ENCODE measurements at places on chromosomes 11 and 22.

- no peak for DNase-seq
Measured at GRCh38 chr11:57785072-57785471, 23.5 kb downstream of the CTNND1 start.

- no peak for DNase-seq
Measured at GRCh38 chr11:40241524-40242051, 1217.9 kb downstream of the LRRC4C start.

DNA sequence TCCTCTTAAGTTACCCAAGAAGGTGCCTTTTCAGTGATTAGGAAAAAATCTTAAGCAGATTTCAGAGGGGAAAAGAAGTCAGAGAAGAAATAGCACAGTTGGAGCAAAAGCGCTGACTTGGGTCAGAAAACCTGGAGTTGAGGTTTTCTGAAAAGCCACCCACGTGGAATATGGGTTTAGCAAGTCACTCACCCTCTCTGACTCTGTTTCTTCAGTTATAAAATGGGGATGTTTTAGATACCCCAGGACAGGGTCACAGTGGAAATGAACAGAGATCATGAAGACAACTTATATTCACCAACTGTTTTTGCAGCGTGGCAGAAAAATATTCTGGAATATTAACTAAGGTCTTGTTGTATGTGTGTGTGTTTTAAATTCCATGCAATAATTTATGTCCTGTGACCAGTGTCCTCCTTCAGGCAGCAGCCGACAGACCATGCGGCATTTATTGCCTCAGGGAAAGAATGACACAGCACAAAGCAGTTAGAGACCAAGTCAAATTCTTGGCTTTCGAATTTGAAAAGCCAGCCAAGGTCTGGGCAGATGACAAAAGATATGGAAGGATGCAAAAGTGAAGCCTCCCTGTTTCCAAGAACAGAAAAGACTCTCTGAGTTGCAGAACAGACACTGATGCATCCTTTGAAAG is 119.9 kb downstream of the MIAT start:
- no peak for DNase-seq

GRCh38 chr22:45281010-45281409 is 3.7 kb upstream of the UPK3A start:
- no peak for DNase-seq

- peak; percentile 72 for DNase-seq
Measured at GRCh38 chr11:14554959-14555358, 34.8 kb upstream of the PSMA1 start.

DNA sequence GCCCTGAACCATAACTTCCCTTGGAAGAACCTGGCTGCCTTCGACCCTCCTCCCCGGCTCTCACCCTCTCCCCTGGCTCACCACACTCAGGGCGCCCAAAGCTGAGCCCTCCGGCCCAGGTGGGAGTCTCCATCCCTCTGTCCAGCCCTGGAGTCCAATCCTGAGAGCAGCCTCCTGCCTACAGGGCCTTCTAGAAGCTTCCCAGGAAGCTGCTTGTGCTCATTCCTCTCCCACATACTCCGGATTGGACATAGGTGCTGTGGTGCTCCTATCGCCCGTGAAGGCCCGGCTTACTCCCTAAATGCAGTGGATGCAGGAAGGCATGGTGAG is 1332.0 kb downstream of the BRD1 start:
- DNase-seq: no peak

GRCh38 chr22:48923165-48923865 is 904.4 kb downstream of the BRD1 start:
- DNase-seq: no peak

DNA sequence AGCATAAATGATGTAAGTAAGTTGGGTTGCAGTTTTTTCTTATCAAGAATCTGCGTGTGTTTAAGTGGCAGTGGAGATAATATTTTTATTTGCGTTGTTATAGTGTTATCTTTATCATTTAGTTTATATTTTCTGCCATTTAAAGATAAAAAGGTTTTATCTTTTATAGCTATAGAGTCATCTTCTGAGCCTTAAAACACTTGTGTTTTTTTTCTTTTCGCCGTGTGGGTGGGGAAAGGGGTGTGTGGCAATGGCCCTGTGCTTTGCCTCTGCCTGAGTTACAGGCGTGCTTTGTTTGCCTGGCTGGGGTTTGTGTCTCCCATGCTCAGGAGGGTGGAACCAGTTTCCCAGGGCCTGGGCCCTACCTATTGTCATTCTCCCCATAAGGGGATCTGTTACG is 16.2 kb downstream of the ARHGEF12 start:
- no peak for DNase-seq

Measured in CD4-positive, alpha-beta T cell treated with Interleukin-2 at 100 ng/mL for 4 hours (primary cell).